CD4-positive, alpha-beta T cell (primary cell): ENCODE measurements at places on chromosomes 2 and 18.

- DNase-seq: no peak
Measured at GRCh38 chr2:74043345-74044329, 58.9 kb downstream of the TET3 start.

GRCh38 chr2:142502402-142502801, 371.6 kb upstream of the LRP1B start:
- no peak for DNase-seq

- no peak for DNase-seq
Measured at GRCh38 chr2:122417114-122417513, 661.7 kb downstream of the TSN start.

GRCh38 chr2:98269274-98269673, 77.0 kb upstream of the CNGA3 start:
- peak; percentile 35 for DNase-seq

GRCh38 chr18:24790347-24790746, 329.9 kb downstream of the HRH4 start:
- DNase-seq: no peak

DNA sequence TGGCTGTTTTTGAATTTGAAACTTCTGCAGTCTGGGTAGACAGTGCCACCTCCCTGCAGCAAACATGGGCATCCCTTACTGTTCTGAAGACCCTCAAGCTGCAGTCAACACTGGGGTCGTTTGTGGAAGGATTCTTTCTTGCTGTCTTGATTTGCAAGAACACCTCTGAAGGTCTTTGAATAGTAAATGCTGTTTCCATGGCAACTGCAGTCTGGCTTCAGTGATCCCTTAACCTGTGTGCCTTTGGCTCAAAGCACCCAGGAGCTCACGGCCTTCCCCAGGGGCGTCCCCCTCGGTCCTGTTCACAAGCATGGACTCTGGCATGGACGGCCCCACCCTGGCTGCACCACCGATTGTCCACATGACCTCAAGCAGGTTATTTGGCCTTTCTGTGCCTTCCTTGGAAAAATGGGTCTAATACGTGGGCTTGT, 38.3 kb downstream of the LRRFIP1 start:
- DNase-seq: no peak

GRCh38 chr2:168804214-168804613, 1.8 kb downstream of the NOSTRIN start:
- no peak for DNase-seq

- DNase-seq: no peak
Measured at GRCh38 chr2:24404491-24404921, 44.2 kb upstream of the ITSN2 start.

- DNase-seq: no peak
Measured at GRCh38 chr2:186017278-186017677, 278.7 kb downstream of the FSIP2 start.

- no peak for DNase-seq
Measured at GRCh38 chr18:41922176-41922575, 32.9 kb upstream of the PIK3C3 start.

DNA sequence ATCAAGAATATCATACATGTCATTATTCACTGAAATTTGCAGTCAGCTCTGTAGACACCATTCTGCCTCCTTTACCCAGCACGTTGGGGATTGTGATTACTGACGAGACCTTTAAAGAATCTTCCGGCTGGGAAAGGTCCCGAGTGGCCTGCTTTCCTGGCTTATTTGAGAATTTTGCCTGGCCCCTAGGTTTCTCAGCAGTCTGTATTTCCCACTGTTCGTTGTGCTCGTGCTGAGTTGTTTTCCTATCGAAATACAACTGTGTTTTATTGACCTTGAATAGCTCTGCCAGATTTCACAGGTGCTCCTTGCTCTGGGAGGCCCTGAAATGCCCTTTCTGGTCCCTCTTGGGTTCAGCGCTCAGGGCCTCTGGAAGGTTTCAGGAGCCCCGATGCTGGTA, 94.9 kb downstream of the AGAP1 start:
- DNase-seq: no peak

DNA sequence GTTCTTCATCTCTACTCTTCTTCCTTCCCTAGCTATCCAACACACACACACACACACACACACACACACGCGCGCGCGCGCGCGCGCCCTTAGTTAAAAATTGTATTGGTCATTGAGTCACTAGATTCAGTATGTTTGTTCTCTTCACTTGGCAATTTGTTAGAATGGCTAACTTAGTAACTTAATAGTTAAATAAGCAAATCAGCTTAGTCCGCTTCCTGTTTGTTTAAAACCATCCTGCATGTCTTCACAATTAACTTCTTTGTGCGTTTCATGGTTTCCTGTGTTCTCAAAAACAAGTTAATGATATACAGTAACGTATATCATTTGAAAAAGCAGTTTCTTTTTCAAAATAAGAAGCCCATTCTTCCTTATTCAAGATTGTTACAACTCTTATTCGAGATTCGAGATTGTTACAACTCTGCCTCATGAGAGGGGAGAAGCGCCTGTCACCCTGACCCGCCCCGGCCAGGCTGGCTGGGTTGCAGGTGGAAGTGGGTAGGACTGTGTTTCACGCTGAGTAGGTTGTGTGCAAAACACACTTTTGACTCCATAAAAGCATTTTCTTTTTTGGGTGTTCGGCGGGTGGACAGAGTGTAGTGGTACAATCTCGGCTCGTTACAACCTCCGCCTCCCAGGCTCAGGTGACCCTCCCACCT, 9.5 kb upstream of the CNNM3 start:
- DNase-seq: peak; percentile 53

GRCh38 chr2:224479826-224480225, 77.9 kb upstream of the FAM124B start:
- no peak for DNase-seq

DNA sequence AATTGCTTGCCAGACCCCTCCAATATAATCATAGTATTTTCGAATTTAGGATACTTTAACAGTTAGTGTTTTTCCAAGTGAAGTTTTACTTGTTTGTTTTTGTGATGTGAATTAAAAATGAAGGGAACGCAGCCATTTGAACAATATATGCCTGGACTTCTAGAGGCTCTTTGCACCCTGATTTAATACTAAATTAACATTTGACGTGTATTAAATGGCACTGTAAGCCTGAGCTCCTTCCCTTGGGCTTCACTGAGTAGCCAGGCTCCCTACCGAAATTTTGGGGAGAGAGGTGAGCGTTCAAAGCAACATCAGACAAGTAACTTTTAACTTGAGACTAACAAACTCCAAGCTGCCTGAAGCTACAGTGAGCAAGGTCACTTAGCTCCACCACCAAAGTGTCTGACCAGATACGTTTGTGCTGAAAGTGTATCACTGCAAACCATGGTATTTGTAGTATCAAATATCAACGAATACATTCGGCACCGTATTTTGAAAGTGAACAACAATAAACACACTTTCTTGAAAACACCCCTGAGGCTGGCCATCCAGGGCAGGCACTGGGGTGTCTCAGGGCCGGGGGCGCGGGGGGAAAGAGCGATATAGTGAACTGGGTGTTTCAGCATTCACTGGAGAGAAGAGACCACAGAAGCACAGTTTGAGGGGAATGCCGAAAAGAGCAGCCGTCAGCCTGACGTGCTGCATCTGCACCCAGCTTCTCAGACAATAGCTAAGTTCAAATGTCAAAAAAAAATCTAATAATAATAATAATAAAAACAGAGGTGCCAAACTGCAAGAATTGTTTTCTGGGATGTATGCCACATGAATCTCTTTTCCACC, 7.7 kb upstream of the POU3F3 start:
- DNase-seq: no peak

DNA sequence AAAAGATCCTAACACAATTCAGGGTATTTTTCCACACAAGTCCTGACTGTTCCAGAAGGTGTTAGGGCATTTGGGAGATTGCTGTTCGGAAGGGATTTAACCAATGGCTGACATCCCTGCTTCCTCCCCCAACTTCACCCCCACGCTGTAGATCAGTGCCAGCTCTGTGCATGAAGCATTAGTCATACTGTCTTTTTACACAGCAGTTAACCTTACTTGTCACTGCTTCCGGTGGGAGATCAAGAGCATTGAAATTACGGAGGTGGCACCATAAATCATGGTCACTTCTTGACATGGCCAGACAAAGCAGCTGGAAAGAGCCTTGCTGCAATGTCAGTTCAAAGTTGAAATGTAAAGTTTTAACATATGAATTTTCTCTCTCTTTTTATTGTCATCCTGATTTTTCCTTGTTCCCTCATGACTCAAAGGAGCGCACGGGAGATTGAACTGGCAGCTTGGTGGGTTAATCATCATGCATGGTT, 70.2 kb downstream of the HRH4 start:
- DNase-seq: no peak

- no peak for DNase-seq
Measured at GRCh38 chr2:202135091-202135874, 62.2 kb downstream of the KIAA2012 start.

GRCh38 chr2:1739961-1740715, 4.2 kb downstream of the PXDN start:
- no peak for DNase-seq

GRCh38 chr2:46955764-46956163, 40.2 kb upstream of the MCFD2 start:
- DNase-seq: no peak

- no peak for DNase-seq
Measured at GRCh38 chr2:115413791-115414190, 971.4 kb downstream of the DPP10 start.

DNA sequence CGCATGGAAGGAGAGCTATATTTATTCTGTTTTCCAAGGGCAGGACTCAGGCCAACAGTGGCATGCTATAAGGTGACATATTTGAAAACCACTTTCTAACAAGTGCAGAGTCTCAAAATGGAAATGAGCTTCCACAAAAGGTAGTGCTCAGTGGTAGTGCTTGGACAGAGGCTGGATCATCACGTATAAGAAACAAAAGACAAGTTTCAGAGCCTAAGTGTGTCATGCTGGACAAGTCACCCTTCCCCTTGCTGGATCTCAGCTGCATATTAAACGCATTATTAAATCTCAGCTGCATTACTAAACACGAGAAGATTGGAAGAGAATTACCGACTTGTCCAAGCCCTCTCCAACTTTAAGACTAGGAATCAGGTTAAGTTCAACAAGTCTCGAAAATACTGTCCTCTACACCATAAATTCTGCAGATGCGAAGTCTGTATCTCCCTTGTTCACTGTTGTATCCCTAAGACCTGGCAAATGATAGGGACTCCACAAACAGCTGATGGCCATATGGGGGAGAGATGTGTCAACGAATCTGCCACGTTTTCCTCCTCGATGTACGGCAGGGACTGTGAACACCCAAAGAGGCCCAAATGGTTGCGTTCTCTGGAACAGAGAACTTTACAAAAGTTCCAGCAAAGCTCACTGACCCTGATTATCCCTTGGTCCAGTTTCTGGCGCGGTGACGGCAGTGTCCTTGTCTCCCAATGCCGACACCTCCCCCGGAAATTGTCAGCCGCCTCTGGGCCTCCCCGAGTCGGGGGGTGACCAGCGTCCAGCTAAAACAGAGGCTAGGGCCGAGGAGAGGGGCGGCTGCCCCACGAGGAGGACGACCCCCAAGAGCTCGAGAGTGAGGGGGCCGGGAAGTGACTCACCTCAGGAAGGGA, 611 bp downstream of the NOL10 start:
- no peak for DNase-seq

DNA sequence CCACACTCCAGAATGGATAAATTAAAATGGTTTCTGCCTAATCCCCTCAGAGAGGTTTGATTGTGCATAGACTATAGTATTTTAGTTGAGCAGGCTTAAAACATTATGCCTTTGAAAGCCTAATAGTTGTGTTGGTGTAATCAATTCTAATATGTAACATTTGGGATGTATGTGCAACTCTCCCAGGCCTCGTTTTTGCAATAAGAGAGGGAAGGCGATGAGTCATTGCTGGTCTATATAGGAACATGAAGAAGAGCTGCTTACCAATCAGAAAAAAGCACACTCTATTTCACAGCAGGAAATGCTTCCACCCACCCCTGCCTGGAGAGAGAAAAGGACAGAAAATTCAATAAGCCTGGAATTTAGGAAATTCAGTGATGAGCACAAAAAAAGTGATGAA, 1424.0 kb upstream of the PIK3C3 start:
- no peak for DNase-seq

GRCh38 chr2:105365206-105365605, 27.9 kb downstream of the C2orf49 start:
- DNase-seq: no peak

GRCh38 chr18:13611142-13611600, 115.2 kb downstream of the FAM210A start:
- peak; percentile 76 for DNase-seq

DNA sequence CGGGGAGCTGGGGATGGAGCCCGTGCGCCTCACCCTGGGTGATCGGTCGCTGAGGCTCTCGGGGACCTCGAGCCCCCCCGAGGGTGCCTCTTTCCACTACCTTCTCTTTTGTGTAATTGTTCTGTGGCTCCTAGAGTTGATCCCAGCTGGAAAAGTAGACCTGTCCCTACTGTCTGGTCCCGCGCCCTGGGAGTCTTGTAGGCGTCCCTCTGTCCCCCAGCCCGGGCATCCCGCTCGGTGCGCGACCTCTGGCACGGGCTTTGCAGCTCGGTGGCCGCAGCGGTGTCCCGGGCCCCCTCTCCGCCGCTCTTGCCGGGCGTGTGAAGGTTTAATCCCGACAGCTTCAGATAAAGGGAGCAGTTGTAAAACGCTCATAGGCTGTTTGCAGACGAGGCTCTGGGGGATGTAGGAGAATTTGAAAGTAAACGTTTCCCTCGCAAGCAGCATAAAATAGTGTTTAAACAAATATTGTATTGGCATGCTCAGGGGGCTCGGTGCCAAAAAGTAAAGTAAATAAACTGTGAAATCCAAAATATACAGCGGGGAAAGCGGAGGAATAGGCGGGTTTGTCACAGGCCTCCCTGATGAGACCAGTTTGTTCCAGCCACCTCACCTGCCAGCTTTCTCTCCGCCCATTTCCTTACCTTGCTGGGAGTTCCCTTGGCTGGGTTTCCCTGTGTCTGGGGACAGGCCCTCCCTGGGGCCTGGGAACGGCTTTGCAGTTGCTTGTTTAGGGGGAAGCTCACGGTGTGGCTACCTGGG, 1.9 kb downstream of the GLI2 start:
- DNase-seq: no peak

DNA sequence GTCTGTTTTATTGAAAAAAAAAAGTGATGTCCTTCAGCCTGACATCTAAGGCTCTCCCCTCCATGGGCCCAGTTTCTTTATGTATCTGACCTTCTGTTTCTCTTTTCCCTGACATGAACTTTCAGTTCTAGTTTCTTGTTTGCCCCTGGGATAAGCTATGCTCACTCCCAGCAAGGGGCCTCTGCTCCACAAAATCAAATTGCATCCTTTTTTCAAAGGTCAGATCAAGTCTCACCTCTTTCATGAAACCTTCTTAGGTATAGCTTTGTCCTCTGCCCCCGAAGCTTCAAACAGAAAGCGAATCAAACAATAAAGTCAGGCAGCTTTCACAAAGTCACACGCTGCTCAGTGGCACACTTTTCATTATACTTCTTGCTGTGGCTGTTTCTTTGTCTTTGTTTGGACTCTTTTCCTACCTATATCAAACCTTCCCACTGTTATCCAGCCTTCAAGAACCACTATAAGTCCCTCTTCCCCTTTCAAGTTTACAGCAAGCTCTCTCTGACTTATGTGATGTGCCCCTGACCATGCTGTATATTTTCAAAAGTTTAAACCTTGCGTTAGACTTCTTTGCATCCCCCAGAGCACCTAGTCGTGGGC, 23.3 kb downstream of the MAP3K19 start:
- no peak for DNase-seq
